ENCODE measurements at places on chromosomes 5 and 9.

- no peak for DNase-seq
Observed at GRCh38 chr9:109310486-109310901, 10.4 kb downstream of the EPB41L4B start.

DNA sequence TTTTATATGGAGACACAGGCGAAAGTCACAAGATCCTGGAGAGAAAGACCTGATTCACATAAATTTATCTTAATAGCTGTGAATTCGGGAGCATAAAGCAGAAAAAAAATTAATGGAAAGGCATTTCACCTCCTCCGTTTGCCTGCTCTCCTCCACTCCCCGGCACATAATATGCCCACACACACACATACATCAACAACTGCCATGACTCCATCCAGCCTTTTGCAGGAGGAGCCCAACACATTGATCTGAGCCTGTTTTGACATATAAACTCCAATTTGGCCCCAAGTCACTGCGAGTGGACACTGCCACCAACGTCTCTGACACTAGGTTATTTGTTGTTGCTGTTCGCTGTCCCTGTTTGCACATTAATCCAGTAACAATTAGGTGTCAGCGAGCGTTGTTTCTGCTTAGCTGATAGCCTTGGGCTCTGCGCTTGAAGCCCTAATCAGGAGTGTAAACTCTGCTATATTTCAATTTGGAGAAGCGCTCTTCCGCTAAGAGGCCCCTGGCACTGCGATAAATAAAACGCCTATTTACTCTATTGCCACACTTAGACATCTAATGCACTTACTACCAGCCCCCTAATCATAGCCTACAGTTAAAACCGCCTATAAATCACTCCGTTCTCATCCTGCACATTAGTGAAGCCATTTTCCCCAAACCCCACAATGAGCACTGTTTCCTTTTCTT is 195.8 kb upstream of the TBCA start:
- no peak for DNase-seq

DNA sequence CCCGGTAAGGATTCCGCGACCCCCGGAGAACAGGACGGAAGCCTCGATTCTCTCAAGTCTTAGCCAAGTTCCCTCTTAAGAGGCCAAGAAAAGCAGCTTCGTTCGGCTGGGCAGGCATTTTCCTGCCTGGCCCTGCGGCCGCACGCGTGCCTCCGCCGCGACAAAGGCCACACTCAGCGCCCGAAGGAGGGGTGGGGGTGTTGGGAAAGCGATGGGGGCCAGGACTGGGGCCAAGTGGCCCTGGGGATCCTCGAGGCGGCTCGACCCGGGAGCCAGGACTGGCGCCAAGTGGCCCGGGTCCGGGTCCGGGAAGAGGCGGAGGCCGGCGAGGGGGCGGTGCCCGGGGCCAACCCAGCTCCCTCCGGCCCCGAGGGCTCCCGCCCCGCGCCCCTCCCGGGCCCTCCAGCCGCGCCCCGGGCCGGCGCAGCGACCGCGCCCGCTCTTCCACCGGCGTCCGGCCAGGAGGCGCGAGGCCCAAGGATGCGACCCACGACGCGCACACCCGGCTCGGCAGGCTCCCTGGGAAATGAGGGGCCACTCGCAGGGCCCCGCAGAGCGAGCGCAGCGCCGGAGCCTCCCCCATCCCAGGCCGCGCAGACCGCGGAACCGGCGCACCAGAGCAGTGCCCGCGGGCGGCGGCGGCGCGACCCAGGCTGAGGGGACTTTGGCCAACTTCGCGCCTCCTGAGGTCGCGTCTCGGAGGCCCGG is 756 bp downstream of the VAV2 start:
- DNase-seq = no peak

- DNase-seq = no peak
Observed at GRCh38 chr9:7770111-7770510, 29.5 kb downstream of the DMAC1 start.

GRCh38 chr9:107733523-107733894 is 243.9 kb upstream of the KLF4 start:
- DNase-seq = no peak

DNA sequence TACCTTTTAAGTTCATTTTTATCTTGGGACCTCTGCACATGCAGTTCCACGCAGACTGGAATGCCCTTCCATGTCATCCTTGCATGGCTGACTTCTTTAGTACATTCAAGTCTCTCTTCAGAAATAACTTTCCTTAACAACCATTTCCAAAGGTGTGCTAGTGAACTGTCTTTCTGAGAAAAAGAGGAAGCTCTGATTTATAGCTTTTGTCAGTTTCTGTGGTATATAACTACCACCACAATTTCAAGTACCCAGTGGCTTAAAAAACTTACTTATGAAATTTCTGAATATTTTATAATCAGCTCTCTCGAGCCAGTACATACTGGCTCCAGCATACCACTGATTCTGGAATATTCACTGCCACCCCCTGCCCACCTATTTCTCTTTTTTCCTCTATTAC is 1613.8 kb downstream of the MAT2B start:
- DNase-seq = no peak

- DNase-seq = no peak
Observed at GRCh38 chr5:179120951-179121666, 60.9 kb downstream of the ZNF354C start.

Data from Jurkat, Clone E6-1 (cell line).